Uterus (tissue), 4 donors: ENCODE measurements at places on chromosomes 4 and X. TPM values are rescaled to one million over a fixed set of nuclear protein-coding genes. Genes with fewer than 3 reads are reported as not detected.

The ZNF157 gene
- total RNA-seq, result not detected

DNA sequence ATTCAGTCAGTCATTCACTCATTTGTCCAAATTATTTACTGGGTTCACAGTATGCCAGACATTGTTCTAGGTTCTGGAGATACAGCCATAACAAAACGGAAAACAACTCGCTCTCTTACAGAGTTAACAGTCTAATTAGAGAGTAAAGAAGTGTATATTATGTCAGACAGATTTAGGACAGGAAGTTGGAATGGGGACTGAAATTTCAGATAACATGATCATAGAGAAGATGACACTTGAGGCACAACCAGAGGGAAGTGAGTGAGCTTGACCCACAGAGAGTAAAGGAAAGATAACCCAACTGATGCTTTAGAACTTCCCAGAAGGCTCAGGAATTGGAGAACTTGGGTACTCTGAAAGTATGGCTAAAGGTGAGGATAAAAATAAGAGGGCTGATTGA lies 139.4 kb downstream of the ZAR1 start:
- no peak for DNase-seq

DNA sequence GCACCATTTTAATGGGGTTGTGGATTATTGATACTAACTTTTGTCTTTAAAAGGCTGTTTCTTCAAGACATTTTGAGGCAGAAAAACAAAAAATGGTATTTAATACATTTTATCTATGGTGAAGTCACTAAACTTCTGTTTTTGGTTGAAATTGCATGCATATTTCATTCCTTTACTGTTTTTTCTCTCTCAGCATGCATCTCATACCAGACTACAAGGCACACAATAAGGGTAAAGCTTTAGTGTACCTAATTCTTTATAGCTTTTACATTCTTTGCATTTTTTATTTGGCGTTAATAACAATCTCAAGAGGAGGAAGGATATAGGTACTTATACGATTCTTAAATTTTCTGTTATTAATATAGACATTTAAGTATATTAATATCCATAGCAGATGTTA lies 151.0 kb upstream of the DKK2 start:
- DNase-seq, result no peak

GRCh38 chrX:129790808-129791207 lies 11.1 kb downstream of the SASH3 start:
- DNase-seq, result no peak

- no peak for DNase-seq
Observed at GRCh38 chr4:16122784-16123183, 39.0 kb upstream of the PROM1 start.

The TRIM61 gene
- 4.1 TPM for total RNA-seq

DNA sequence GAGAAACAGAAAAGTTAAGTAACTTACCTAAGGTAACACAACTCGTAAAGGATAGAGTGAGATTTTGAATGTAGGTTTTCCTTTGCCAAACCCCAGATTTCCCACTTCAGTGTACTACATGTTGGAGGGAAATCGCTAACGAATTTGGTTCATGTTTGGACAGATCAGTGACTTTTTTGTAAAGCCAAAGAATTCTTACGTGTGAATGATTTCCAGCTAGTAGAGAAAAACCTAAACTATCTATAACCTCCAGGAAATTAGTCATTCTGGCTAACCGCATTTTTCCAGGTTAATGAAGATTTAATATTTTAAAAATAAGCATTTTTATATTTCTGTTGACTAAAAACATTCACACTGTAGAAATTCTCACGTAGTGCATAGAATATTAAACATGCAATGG lies 7.2 kb downstream of the TENM3 start:
- no peak for DNase-seq

DNA sequence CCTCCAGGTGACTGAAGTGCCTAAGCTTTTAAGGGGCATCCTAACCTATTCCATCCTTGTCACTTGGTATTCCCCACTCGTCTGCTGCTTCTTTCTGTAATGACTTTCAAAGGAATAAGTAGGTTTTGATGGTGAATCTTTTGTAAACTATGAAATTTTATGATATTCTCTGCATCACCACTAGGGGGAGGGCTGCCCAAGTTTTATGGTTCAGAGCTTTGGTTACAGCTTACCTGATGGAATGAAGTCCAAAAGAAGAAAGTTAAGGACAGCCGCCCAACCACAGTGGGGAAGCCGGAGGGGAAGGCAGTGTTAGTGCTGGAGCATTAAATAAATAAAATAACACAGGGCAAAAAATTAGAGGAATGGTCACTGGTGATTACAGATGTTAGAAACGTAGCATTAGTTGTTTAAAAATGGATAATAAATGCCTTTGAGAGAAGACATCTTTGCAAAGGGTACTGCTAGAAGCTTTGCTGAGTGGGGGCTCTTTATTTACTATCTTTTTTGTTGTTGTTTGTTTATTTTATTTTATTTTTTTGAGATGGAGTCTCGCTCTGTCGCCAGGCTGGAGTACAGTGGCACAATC lies 204.9 kb downstream of the GBA3 start:
- DNase-seq, result no peak
